Suppressor macrophage (primary cell): ENCODE measurements at places on chromosomes 1 and 21.

- no peak for DNase-seq
Measured at GRCh38 chr1:116062201-116062600, 49.0 kb upstream of the MAB21L3 start.

DNA sequence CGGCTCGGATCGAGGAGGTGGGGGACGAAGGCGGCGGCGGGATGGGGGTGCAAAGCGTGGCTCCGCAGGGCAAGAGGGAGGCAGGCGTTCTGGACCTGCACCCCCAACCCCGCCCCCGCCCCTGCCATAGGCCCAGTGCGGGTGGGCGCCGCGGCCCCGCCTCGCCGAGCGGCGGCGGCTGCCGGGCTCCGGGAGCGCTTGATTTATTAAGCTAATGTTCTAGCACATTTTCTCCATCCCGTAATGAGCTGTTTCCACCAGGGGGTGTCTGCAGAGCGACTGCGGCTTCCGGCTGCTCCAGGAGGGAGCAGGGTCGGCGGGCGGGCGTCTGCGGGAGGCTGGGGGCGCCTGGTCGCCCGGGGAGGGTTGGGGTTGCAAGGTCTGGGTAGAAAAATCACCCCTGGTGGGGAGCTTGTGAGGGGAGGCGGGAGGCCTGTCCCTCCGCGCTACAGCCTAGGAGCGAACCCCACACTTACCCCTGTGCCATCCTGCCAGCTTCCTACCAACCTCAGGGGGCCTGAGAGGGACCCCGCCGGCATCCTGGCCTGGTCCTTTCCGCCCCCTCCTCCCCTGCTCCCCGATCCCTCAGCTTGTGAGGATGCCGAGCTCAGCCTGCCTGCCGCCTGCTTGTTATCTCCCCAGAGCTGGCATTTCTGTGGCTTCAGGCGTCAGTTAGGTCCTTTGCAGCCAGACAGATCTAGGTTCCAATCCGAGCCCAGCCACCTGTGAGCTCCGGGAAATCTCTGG is 48.5 kb upstream of the ACOT11 start:
- peak; percentile 69 for DNase-seq

GRCh38 chr1:167761400-167761799 is 39.6 kb downstream of the MPZL1 start:
- DNase-seq, result peak; percentile 71

- DNase-seq, result no peak
Measured at GRCh38 chr1:242391896-242392295, 132.6 kb downstream of the PLD5 start.

- no peak for DNase-seq
Measured at GRCh38 chr1:173163222-173163621, 43.9 kb downstream of the TNFSF4 start.

DNA sequence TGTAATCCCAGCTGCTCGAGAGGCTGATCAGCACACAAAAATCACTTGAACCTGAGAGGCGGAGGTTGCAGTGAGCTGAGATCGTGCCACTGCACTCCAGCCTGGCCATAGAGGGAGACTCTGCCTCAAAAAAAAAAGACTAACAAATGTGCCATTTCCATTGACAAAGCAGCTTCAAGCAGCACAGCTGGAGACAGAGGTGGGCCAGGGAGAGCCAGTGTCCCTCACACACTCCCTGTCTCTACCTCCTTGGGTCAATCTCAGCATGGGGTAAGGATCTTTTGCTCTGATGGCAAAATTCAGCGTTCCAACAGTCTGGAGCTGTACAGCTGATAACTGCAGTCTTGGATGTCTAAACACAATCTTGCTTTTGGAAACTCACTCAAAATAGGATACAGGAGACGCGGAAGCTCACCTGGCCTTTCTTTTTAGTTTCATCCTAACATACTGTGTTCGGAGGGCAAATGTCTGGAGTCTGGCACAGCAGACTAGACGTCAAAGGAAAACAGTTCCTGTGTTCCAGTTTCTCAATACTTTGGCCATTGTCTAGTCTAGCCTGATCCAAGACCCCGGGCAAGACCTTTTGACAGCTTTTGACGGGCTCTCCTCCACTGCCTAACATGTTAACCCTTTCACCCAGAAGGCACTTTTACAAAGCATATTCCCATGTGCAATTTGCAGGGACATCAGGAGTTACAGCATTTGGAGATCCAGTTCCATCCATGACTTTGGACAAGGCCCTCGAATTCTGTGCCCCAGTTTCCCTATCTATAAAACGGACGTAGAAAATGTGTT is 2.9 kb downstream of the RCC2 start:
- no peak for DNase-seq

DNA sequence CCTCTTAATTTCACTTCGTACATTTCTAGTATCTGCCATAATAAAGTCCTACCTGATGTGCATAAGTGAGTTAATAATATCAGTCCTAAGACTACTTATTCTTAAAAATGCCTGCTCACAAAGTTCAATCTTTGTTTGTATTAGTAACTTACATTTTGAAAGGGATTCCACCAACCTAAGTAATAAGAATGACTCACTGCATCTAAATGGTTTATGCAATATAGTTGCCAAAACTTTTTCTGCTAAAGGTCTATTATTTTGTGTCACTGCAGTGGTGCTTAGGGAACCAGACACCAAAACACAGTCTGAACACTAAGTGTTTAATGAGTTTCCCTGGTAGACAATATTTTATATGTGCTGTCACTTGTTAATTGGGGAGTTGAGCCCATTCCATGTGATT is 1.8 kb downstream of the ZNF669 start:
- DNase-seq, result no peak

- no peak for DNase-seq
Measured at GRCh38 chr1:205703072-205703471, 22.8 kb upstream of the SLC45A3 start.

GRCh38 chr1:4395158-4395557 is 259.3 kb upstream of the AJAP1 start:
- DNase-seq, result no peak

GRCh38 chr1:100581096-100581705 is 43.3 kb downstream of the GPR88 start:
- peak; percentile 27 for DNase-seq

DNA sequence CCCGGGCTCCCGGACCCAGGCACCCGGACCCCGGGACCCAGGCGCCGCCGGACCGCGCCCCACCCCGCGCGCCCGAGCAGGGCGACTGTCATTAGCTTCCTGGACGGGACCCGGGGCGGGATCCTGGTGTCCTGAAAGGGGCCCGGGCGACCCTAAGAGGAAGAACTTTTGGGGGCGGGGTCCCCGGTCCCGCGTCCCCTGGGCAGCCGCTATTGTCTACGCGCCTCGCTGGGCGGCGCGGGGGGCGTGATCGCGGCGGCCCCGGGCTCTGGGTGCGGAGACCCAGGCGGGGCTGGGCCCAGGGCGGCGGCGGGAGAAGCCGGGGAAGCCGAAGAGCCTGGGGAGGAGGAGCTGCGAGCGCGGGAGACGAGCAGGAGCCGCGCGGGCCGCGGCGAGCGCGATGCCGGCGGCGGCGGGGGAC is 465 bp downstream of the HUNK start:
- no peak for DNase-seq

- no peak for DNase-seq
Measured at GRCh38 chr1:110787328-110788071, 85.4 kb upstream of the CD53 start.

DNA sequence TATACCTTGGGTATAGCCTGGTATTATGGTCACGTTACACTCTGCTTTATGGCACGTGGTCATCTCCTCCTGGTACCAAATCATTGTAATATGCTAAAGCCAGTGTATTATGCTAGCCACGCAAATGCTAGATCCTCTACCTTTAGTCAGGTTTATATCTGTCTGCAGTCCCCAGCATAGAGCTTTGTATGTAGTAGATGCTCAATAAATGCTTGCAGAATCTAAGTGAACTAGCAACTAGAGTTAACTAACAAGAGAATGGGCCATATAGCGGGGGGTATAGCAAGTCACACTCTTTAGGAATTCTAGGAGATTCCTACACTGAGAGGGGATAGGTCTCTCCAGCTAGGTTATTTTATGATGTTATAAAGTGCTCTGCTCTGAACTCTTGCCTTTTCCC is 3.0 kb downstream of the MOV10 start:
- no peak for DNase-seq

DNA sequence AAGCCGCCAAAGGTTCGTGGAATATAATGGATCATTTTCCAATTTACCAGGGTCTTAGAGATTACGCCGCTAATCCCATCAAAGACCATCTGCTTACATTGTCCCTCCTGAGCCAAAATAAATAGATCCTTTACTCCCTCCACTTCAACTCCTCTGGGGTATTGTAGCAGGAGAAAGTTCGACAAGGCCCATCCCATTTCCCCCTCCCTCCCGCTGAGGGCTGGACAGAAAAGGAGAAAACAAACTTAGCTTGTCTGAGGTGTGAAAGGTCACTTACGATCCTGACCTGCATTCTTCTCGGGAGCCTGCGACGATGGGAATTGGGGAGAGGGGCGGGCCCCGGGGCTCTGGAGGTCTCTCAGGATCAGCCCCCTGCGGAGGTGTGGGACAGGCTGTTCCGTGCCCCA is 60.8 kb downstream of the MEF2D start:
- DNase-seq, result no peak

DNA sequence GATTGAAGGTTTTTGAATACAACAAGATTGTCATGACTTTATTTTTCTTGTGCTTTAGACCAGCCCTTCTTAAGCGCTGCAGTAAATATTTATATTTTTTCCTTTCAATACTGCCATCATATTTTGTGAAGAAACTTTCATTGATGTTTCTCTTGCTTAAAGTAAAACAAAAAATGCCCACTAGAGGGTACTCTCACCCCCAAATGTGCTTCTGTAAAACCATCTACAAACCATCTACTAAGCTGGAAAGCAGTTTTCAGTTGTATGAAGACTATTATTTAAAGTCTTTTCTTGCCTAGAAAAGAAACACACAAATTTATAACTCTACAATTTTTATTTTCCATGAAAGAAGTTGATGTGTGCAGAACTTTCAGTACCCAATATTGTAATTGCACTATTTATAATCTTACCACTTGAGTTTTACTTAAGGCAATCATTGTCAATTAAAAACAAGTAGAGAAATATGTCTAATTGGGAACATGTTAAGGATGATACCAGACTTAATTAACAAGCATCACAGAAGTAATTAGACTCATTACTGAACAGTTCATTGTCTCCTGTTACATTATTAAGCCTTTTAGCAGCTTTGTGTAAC is 10.7 kb downstream of the LEPR start:
- DNase-seq, result peak; percentile 34

DNA sequence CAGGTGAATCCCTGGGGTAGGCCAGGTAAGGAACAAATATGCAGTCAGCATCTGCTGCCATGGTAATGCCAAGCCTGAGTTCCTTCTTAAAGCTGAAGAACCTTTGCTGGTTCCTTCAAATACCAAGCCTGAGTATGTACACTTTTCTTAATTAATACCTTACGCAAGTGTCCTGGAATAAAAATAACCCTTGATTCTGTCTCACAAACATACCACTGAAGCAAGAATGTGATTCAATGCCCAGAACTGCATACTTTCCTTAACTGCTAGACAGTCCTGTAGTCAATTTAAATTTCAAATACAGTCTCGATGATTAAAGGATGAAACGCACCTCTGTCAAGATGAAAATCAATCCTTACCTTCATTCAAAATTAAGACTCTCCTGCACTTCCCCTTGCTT is 634.0 kb upstream of the CHRM3 start:
- no peak for DNase-seq

- no peak for DNase-seq
Measured at GRCh38 chr1:119647228-119647733, 785 bp downstream of the ZNF697 start.

DNA sequence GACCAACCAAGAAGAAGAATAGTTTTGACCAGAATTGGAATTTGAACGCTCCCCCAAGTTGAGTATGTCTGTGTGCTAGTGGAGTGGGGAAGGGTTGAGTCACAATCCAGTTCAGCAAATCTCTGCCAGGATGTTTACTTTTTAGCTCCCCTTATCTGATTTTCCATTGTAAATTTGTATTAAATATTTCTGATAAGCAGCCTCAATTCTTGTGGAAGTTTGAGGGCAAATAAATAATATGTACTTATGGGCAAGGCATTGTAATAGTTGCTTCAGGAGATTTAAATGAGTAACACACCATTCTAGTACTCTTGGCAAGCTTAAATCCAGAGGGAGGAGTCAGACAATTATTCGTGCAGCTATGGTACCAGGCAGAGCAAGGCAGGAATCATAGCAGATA is 14.4 kb downstream of the CXADR start:
- no peak for DNase-seq

DNA sequence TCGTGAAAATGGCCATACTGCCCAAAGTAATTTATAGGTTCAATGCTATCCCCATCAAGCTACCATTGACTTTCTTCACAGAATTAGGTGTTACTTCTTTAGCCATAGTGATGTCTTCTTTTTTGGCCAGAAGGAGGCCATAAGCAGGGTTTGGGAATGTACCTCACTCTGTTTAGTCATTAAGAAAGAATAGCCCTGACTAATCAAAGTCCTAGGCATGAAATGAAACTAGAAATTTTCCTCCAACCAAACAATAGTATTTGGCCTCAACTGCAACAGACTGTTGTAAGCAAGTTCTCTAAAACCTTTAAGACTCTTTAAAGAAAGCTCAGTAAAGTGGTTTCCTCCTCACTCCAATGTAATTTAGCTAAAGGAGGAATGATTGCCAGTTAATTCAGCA is 163.9 kb downstream of the AKT3 start:
- DNase-seq, result peak; percentile 5

GRCh38 chr1:227941509-227942020 is 6.2 kb downstream of the WNT9A start:
- DNase-seq, result no peak

DNA sequence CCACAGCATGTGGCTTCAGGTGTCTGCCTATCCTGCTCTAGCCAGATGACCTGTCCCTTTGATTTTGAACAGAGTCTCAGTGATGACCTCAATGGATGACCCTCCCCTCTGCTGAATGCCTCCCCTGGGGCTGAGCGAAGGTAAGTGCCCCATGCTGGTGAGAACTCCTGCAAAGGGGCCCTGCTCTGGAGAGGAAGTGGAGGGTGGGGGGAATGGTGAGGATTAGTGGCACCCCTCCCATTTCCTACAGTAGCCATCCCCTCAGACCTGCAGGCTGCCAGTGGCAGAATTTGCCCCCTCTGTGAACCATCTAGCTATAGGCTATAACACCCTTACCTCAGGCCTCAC is 3.7 kb upstream of the PMVK start:
- no peak for DNase-seq

- DNase-seq, result no peak
Measured at GRCh38 chr1:177944016-177944949, 25.6 kb downstream of the SEC16B start.
